ENCODE measurements at places on chromosomes 3 and 15.

- no peak for DNase-seq
Measured at GRCh38 chr15:83956887-83957286, 278.7 kb upstream of the GOLGA6L4 start.

DNA sequence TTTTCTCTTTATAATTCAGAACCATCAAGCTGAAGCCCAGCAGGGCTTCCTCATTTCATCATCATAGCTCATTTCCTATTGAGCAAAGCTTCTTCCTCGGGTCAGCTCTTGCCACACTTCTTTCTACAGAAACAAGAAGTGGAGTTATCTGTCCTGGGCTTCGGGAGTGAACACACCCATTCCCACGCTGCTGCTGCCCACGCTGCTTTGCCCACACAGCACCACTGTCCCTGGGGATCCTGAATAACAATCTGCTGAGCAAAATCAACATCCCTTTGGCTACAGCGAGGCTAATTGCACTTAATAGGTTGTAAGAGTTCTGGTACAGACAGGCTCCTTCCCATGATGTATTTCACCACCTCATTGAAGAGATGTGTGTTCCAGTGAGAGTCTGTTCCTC is 23.7 kb downstream of the CEP19 start:
- DNase-seq: no peak

- DNase-seq: no peak
Measured at GRCh38 chr3:51362476-51362875, 22.6 kb upstream of the MANF start.

- DNase-seq: no peak
Measured at GRCh38 chr3:13005301-13005700, 67.9 kb downstream of the IQSEC1 start.

DNA sequence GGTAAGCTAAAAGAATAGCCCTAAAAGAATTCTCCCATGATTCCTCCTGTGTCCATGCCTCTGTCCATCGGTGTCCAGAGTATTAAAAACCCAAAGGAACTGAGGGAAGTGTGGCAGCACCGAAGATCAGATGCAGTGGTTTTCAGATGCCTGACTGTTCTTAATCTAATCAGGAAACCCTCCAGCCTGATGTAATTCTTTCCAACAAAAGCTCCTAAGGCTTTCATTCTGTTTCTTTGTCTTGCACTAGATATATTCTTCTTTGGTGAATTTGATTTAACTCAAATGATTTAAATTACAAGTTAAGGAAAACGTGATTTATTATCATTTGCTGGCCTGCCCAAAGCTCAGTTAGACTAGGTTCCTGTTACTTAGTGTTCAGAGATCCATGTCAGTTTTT is 71.2 kb downstream of the ARHGAP31 start:
- DNase-seq: no peak

GRCh38 chr3:2655229-2655701 is 454.9 kb downstream of the IL5RA start:
- DNase-seq: no peak

- DNase-seq: no peak
Measured at GRCh38 chr3:46186471-46187340, 21.4 kb downstream of the CCR1 start.

DNA sequence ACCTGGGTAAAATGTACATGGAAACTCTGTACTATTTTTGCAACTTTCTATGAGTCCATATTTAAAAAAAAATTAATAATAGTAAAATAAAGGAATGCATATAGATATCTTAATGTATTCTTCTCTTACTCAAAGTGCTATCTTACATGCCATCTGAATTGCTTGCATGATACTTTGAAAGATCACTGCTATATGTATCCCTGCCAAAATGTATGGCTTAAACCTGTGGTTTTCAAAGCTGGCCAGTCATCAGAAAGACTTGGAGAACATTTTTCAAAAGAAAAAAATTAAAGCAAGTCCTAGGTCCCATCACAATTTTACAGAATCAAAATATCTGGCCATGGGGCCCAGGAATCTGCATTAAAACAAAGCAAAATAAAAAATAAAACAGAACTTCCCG is 262.1 kb downstream of the LPP start:
- no peak for DNase-seq

GRCh38 chr3:11481556-11481955 is 162.2 kb downstream of the VGLL4 start:
- no peak for DNase-seq

GRCh38 chr3:5058471-5058951 is 63.6 kb upstream of the ARL8B start:
- no peak for DNase-seq

DNA sequence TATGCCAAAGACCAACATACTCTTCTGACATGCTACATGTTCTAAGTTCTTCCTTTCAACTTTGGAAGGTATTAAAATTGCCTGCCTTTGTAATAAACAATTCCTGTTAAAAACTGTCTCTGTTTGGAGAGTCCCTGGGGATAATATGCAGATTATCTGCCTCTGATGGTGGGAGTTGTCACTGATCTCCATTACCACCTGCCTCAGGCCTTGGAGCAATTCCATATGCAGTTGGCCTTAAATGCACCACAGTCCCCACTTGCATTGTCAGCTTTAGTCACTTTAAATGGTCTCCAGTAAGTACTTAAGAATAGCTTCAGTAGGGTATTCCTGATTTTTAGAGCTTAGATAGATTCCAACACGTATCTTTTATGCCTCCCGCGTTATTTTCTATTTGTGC is 121.1 kb upstream of the GOLIM4 start:
- no peak for DNase-seq

- no peak for DNase-seq
Measured at GRCh38 chr3:39254806-39255449, 24.9 kb downstream of the CX3CR1 start.

DNA sequence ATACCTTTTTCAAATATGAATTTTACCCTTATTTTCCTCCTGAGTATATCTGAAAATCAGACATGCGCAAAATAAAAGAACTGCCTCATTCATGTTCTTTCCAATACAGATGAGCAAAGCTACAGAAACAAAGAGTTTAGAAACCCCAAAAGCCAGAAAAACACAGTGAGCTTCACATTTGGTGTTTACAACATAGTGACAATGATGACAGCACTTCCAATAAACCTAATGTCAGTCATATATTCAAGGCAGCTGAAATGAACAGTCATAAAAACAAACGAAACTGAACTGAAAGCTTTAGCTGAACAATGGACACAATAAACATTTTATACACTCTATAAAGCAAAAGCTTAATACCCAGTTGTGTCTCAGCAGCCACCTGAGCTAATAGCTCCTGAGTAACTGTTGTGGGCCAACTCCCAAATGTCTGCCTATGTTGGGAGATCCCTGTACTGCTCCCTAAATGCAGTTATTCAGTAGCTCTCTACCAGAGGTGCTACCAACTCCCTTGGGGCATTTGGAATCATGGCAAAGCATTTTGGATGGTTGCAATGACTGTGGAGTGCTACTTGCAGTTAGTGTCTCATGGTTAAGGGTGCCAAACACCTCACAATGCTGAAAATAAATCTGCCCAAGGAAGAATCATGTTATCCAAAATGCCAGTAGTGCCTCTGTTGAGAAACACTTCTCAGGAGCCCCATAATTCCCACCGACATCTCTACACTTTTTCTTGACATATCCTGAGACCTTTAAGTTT is 131.5 kb downstream of the TGFBR2 start:
- no peak for DNase-seq

GRCh38 chr3:98984024-98984423 is 82.5 kb upstream of the DCBLD2 start:
- DNase-seq: no peak

GRCh38 chr3:192130534-192131132 is 596.7 kb downstream of the FGF12 start:
- peak; percentile 28 for DNase-seq

GRCh38 chr15:78762985-78763795 is 48.1 kb downstream of the ADAMTS7 start:
- no peak for DNase-seq

- DNase-seq: no peak
Measured at GRCh38 chr15:60563539-60564404, 84.8 kb upstream of the ICE2 start.

DNA sequence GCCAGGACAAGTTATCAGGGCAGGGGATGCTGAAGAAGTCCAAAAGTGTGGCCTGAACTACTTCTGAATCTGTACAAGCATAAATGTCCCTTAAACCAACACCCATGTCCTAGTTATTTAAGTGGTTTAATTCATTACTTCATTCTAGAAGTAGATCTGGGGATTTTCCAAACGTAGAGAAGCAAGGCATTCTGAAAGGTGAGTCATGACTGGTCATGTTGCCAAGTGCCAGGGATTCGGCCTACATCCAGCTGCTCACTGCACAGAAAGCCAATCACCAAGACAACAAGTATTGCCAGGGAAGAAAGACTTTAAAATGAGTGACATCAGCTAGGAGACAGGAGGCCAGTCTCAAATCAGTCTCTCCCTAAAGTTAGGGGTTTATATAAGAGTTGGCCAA is 396.6 kb downstream of the GABRB3 start:
- DNase-seq: no peak

DNA sequence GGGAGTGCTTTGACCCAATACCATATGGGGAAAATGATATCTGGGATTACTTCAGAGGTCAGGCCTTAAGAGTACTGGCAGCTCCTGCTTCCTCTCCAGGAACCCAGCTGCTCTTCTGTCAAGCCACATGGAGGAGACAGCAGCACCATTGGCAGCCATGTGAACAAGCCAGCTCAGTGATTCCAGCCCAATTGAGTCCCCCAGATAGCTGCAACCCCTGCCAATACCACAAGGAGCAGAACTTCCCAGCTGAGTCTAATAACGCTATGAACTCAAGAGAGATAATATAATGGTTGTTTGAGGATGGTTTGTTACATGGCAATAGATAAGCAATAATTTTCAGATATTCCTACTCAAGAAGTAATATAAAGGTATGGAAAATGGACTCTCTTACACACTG is 126.8 kb upstream of the CPNE4 start:
- DNase-seq: no peak

DNA sequence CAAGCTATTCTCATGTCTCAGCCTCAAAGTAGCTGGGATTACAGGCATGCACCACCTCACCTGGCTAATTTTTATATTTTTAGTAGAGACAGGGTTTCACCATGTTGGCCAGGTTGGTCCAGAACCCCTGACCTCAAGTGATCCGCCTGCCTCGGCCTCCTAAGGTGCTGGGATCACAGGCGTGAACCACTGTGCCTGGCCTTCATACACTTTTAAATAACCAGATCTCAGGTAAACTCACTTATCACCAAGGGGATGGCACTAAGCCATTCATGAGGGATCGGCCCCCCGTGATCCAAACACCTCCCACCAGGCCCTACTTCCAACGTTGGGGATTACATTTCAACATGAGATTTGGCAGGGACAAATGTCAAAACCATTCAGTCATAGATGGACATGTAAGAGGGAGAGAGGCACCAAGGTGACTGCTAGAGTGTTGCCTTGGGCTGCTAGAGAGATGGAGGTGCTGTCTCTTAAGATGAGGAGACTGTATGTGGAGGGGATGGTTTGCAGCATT is 13.3 kb upstream of the DOCK3 start:
- DNase-seq: no peak

DNA sequence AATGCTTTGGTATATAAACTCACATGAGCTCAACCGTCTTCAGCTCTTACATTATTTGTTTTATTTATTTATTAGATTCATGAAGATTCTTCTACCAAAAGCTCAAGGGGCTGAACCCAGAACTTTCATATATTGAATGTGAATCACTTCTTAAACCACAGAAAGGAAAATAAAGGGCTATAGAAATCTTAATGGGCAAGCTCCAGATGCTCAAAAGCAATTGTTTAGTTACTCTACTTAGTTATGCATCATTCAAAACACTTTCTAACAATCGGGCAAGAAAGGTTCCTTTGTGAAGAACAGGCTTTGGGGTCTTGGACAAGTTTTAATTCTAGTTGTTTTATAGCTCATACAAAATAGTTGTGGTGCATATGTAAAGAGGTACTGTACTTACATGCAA is 380.2 kb downstream of the TIGIT start:
- no peak for DNase-seq

DNA sequence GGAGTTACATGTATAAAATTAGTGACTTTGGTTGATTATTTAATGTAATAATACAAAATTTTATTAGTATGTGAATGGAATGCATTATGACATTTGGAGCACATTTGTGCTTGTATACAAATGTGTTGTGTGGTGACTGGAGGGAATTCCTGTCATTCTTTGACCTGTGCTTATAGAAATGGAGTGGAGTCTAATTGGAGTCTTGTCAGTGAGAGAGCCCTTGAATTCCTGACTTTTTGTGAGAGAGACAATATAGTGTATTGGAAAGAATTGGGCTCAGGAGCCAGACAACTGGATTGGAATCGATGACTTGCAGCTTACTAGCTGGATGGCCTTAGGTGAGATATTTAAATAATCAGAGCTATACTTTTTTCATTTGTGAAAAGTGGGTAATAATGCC is 9.4 kb downstream of the TCF12 start:
- no peak for DNase-seq

Data from iPS DF 19.7 (cell line).